Fibroblast of the aortic adventitia (primary cell): ENCODE measurements at places on chromosomes 7 and 10. TPM values are rescaled to one million over a fixed set of nuclear protein-coding genes. Genes with fewer than 3 reads are reported as not detected.

- DNase-seq: peak; percentile 53
These were observed 1.8 kb downstream of the GDI2 start for GRCh38 chr10:5811387-5811821.

- DNase-seq: no peak
These were observed 93.5 kb upstream of the DDC start for GRCh38 chr7:50658696-50659095.

DNA sequence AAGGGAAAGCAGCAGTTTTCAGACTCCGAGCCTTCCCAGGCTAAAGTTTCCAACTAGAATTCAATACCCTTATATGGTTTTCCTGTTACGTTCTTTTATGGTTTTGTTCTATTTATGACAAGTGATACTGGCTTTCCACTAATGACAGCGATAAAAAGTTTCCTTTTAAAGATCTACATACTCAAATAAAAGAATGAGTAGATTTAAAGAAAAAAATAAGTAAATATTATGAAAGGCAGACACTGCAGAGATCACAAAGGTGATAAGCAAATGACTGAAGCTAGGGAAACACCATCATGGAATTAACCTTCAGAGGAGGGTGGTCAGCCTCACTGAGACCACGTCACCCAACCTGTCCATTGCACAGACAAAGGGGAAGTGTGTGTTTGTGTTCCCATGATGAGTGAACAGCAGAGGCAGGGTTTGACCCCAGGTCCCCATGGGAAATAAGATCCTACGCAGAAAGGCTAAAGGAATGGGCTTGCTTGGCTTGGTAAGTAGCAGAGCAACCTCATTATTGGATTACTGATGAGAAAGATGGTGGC is 4.0 kb downstream of the VSIR start:
- no peak for DNase-seq

GRCh38 chr10:75651417-75651816 is 220.0 kb downstream of the LRMDA start:
- DNase-seq: peak; percentile 27

ATAD1 gene
- 45.2 and 51.8 TPM in 2 replicates for total RNA-seq

LRRC17 gene
- total RNA-seq: 95.6 and 131 TPM in 2 replicates

CYP26A1 gene
- total RNA-seq: not detected in 2 replicates

PAX4 gene
- not detected in 2 replicates for total RNA-seq

BAIAP2L1 gene
- 1.1 and 2.8 TPM in 2 replicates for total RNA-seq
